ENCODE measurements at places on chromosomes 5 and 9.

DNA sequence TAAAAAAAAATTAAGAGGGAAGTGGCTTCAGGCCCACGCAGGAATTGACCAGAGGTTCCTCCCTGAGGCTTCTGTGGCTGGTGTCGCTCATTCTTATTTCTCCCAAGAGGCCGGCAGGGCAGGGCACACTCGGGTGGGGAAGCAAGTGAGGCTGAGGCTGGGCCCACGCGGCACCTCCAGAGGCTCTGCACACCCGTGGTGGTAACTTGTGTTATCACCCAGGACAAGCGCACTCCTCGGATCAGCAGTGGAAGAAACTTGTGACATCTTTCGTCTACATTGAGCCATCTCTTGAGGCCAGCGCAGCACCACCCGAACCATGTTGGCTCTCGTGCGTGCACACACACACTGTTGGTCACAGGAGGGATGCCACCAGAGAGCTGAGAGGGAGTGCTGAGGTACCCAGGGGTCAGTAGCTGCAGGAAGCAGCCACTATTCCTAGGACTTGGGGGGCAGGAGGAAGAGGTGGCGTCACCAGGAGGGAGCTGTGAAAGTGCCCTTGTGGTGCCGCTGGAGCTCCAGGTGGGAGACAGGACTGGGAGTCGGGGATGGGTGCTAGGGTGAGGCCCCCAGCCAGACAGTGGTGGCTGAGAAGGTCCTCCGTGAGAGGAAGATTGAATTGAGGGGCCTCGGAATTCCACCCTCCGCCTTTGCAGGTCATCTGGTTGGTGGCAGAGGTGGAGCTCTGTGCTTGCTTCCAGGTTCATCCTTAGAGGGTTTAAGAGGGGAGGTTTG, 6.4 kb downstream of the NDUFS6 start:
- DNase-seq: no peak

DNA sequence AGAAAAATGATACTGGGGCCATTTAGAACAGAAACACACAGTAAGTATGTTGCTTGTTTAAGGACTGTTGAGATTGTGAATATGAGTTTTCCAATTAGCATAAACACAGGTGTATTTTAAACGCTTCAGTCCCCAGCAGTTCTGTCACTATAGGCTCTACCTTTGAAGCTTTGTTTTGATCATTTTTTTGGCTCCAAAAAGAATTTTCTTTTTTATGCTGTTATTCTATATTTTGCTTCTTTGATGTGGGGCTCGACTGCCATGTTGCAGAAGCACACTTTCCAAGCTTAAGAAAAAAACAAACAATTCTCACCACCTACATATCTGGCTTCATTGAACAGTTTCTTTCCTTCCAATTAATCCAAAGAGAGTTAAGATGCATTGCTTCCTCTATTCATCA, 131.0 kb upstream of the DMAC1 start:
- no peak for DNase-seq

GRCh38 chr9:84424931-84425330, 84.4 kb upstream of the SLC28A3 start:
- no peak for DNase-seq

DNA sequence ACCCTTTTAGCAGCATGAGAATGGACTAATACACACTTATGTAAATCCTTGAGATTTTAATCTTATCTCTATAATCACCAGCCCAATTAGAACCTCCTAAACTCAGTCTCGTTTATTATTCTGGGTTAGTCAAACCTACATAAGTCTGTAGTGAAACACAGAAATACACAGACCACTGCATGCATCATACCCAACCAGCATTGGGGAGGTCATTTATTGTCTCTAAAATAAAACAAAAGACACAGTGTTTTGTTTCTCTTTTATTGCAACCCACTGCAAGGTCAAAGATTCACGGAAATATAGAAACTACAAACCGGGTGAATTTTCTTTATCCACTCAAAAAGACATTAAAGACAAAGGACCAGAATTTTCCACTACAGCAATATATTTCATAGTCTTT, 188.1 kb upstream of the EFNA5 start:
- no peak for DNase-seq

DNA sequence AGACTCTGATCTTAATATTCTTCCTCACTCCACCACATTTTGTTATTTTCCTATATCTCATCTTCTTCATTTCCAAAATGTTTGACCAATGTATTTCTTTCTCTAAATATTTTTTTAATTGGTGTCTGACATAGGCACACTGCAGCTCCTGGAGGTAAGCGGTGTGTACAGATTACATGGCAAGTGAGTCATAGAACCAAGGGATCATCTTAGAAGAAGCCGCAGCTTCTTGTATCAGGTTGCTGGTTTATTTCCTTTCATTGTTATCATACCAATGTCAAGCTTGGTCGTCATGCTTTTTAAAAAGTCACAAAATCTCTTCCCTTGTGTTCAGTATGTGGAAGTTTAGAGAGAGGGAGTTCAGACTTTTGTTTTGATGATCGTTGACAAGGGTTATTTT, 526.1 kb upstream of the CDH18 start:
- DNase-seq: no peak

All from globus pallidus (tissue), 1 donor.